ENCODE measurements at places on chromosomes 2 and 18.

- DNase-seq = peak; percentile 80
These were observed 26.0 kb downstream of the FAM178B start for GRCh38 chr2:96960153-96960961.

DNA sequence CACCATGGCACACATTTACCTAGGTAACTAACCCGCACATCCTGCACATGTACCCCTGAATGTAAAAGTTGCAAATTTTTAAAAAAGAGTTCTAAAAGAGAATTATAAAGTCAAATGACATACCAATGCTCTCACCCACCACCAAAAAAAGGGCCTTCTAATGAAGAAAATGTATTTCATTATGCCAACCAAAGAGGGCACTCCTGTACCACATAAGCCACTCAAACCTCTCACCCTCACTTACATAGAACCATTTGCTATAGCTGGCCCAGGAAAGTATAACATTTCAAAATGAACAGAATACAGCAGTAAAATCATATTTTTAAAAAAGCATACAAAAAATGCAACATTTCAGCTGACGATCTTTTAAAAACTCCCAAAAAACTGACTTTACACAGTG, 241.5 kb upstream of the PKDCC start:
- DNase-seq = no peak

- no peak for DNase-seq
These were observed 27.9 kb downstream of the NOL10 start for GRCh38 chr2:10661846-10662245.

DNA sequence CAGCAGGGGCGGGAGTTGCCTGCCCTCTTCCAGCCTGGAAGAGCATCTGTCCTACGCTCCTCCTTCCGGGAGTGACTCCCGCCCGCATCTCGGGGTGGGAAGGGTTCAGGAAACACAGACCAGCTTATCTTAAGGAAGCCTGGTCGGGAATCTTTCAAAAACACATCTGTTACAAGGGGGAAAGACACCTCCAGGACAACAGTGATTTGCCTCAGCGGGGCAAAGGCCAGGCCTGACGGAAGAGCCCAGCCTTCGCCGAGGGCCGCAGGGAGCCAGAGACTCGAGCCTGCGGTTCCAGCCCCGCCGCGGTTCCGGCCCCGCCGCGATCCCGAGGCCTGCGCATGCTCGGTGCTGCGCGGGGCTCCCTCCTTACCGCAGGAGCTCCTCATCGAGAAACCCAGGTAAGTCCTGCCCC, 38.1 kb upstream of the TGIF1 start:
- peak; percentile 6 for DNase-seq

- peak; percentile 58 for DNase-seq
These were observed 1.0 kb downstream of the PPP3R1 start for GRCh38 chr2:68251187-68251854.

- DNase-seq = no peak
These were observed 53.9 kb downstream of the SH3BP4 start for GRCh38 chr2:235005603-235006259.

DNA sequence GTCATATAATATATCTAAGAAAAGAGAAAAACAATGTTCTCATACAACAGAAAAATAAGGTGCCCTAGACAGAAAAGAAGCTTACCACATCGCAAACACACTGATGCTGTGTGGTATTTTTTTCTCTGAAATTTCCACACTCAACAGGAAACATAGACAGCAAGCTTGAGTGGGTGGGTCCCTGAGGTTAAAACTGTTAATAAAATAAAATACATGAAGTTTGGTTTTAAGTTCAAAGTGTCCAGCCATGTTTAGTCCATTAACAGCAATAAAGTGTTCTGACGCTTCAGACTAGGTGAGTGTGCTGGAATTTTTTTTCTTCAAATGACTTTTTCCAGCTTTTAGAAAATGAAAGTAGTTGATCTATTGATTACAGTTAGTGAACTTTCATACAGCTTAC, 83.3 kb upstream of the EPB41L5 start:
- peak; percentile 11 for DNase-seq

DNA sequence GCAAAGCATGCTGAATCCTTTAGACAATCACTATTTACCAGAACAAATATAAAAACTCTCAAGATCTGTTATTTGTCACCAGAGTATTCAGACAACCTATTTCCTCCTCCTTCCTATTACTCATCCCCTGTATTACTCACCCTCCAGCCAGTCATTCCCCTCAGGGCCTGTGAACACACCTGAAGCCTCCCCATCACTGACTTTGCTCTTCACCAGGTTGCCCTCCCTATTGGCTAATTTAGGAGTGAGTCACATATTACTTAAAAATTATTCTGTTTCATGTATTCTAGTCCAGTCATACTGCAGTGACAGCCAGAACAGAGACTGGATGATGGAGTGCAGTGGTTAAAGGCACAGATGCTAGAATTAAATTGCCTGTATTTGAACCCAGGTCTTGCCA, 3.7 kb upstream of the ATG16L1 start:
- peak; percentile 42 for DNase-seq

- DNase-seq = no peak
These were observed 21.4 kb upstream of the C1QL2 start for GRCh38 chr2:119179991-119180390.

- DNase-seq = no peak
These were observed 24.4 kb downstream of the ZNF407 start for GRCh38 chr18:74622072-74622471.

DNA sequence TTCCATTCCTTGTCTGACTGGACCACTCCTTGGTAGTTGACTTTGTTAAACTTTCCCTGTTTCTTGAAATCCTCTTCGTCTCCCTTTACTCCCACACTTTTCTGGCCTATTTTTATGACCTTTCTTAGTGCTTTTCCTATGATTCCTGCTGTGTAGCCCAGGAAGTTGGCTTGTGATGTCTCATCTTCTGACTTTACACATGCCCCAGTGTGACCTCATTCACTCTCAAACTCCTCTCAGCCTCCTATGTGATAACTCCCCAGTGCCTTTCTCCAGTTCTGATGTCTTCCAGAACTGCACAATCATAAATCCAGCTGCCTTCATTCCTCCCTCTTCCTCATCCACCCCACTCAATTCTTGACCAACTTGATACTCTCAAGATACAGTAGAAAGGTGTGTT, 407.6 kb downstream of the TGIF1 start:
- no peak for DNase-seq

DNA sequence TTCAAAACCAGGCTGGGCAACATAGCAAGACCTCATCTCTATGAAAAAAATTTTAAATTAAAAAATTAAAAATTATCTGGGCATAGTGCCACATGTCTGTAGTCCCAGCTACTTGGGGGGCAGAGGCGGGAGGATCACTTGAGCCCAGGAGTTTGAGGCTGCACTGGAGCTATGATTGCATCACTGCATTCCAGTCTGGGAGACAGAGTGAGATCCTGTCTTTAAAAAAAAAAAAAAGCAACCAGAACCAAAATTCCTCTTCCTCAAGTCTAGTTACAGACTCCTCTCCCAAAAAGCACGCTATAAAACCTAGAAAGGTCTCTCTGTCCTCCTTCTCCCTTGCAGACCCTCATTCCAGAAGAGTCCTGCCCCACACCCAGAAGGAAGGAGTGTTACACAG, 23.9 kb downstream of the TNFAIP6 start:
- no peak for DNase-seq

DNA sequence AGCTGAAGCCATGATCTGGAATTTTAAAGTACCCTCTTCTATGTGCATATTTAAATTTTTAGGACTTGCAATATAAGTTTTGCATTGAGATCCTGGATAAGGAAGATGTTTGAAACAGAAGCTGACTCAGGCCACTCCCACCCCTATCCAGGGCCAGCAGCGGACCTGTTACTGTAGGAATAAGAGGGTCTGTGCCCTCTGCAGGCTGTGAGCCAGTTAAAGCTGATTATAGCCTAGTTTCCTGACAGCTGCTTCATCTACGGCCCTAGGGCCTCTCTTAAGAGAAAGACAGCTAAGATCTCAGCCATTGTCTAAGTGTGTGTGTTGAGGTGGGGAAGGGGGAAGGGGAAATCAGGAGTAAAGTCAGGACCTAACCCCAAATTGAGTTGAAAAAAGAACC, 234.0 kb downstream of the HAUS1 start:
- no peak for DNase-seq

DNA sequence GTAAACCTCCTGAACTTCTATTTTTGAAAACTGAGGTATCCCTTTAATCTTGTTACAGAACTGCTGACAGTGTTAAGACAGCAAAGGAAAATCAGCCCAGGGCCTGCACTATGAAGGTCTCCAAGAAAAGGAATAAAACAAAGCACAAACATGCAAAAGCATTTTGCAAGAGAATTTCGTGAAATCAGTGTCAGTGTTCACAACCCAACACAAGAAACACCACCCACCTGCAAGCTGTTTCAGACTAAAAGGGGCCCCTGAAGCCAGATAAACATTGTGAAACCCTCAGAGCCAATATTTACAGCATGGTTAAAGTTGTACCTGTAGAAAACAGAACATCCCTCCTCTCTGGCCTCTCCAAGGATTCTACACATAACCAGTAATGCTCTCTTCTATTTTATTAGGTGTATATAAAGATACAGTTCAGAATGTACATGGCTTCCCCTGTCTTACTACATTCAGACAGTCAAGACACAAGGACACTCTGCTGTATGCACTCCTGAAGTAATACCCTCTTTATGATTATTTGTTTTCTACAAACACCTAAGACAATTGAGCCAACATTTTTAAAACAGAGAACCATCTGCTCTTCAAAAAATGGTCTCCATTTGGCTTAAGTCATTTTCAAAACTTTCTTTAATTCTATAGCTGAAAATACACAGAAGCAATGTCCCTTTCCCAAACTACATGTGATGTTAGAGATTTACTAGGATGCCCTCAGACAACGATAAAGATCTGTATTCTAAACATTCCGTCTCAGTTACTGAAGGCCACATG, 149.5 kb upstream of the ZFP36L2 start:
- no peak for DNase-seq

DNA sequence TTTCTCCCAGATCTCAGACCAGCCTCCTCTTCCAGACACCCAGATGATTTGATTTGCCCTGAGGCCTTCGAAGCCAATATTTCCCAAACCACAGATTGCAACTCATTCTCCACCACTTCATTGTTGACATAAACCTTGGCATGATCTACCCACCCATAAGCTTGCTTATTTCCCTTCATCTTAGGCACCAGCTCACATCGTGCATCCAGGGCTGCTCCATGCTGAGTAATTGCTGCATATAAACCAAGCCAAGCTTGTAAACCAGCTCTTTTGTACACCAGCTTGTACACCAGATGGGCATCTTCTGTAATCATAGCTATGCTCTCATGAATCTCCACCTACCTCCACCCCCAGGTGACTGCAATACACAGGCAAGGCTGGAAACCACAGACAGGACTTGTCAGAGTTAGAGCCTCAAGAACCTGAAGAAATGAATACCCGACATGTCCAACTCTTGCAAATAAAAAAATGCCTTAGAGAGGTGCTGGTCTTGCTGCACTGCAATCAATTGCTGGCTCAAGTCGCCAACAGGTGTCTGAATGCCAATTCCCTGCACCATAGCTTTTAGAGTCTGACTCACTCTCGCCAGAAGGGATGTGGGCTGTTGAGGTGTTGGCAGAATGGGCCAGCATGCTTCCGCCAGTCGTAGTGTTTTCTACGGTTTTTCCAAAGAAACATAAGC, 31.5 kb downstream of the TRABD2A start:
- no peak for DNase-seq

All from activated T-cell treated with anti-CD3 and anti-CD28 coated beads for 4 hours (primary cell).